ENCODE measurements at places on chromosomes 2 and 18.

DNA sequence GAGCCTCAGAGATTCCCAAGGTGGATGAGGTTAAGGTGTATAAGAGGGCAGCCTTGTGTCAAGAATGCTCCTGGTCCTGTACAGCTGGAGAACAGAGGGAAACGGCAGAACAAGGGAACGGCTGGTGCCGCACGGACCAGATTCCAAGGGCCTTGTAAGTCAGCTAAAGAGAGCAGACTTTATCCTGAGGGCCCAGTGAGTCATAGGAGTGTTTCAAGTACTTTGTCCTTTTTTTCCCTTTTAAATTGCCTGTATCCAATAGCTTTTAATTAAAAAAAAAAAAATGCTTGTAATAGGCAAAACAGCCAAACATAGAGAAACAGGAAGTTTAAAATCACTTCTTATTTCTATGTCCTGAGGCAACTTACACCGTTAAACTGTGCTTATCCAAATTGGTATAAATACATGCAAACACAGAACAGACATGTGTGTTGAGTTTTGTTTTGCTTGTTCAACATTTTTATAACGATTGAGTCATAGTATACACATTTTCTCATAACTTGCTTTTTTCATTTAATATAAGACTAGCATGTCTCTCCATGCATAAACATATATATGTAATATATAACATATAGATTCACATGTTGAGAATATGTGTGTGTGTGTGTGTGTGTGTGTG, 42.1 kb upstream of the EVA1A start:
- DNase-seq = no peak

DNA sequence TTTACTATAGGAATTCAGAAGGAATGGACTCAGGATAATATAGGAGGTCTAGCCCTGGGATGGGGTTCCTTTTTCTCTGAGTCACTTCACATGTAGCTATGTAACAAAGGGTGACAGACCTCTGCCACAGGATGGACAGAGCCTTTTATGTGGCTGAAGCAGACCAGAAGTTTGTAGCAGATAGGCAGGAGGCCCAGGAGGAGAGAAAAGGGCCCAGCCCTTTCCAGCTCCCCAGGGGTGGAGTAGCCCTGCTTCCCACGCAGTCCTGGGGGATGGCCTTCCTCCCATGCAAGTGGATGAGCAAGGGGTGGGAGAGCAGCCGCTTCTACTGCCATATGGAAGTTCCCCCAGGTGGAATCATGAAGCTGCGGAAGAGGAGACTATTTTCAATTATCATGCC, 40.3 kb downstream of the ARMC9 start:
- no peak for DNase-seq

DNA sequence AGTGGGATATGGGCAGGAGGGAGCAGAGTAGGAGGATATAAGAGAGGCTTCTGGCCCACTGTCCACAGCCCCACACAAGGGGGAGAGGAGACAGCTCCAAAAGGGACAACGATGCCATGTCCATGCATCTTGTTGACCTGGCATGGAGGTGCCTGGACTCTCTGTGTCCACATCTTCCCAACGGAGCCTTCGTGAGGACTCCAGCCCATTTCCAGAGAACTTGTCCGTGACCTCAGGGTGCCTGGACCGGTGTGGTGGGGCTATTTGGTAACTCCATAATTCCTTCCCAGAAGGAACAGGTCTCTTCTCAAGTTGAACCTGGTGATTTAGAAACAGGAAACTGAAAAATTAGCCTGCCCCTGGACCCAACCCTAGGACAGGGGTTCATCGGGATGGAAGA, 133.9 kb downstream of the CYP26B1 start:
- no peak for DNase-seq

DNA sequence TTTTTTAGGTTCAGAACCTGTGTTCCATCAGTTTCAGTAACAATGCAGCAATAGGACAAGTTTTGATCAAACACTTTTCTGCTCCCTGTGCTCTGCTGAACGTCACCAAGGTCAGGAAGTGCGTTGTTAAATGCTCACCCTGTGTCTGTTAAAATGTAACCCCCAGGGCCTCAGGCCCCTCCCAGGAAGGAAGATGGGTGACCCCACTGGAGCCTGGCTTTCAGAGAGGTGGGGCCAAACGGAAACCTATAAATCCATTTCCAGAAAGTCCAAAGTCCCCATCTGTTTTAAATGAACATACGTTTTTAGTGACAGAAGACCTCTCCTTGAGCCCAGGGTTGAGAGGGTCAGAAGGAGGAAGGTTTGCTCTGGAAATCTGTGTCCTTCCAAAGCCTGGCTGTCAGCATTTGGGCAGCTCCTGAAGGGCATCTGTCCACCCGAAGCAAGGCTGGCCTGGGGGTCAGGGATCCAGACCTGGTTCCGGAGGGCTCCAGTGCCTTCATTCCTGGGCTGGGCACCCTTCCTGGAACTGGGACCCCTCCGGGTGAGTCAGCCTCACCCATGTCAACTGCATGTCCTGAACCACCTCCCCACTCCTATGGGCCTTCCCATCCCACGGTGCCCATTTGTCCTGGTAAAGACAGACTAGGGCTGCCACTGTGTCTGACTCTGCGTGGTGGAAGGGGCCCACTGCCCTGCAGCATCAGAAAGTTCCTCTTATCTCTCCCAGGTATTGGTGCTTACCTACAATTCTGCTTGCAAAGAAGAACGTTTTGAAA, 117.4 kb upstream of the COPS8 start:
- no peak for DNase-seq

DNA sequence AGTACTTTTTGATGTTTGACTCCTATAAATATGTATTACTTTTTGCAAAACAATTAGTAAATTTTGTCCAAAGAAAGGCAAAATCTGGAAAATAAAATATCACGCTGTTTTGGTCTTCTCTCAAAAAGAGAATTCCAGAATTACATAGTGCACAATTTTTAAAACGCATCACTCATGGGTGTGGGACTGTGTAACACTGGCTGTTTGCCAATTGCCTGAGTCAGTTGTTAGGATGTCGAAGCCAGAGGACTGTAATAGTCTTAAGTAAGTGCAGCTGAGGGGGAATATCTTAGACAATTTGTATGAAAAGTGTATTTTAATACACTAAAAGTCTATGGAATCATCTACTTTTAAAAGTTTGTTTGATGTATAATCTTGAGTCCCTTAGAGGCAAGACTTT, 24.1 kb upstream of the EPHA4 start:
- DNase-seq = no peak

GRCh38 chr2:210503001-210503623, 26.6 kb upstream of the LANCL1 start:
- DNase-seq = no peak

DNA sequence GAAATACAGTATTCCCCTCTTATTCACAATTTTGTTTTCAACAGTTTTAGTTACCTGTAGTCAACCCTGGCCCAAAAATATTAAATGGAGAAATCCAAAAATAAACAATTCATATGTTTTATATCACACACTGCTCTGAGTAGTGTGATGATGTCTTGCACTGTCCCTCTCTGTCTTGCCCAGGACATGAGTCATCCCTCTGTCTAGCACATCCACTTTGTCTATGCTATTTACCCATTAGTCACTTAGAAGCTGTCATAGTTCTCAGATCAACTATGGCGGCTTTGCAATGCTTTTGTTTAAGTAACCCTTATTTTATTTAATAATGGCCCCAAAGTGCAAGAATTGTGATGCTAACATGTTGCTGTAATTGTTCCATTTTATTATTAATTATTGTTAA, 380.6 kb upstream of the REG3G start:
- DNase-seq = no peak

- no peak for DNase-seq
Measured at GRCh38 chr2:150319658-150320555, 167.6 kb downstream of the RND3 start.

GRCh38 chr2:230908595-230909191, 16.3 kb downstream of the GPR55 start:
- no peak for DNase-seq

DNA sequence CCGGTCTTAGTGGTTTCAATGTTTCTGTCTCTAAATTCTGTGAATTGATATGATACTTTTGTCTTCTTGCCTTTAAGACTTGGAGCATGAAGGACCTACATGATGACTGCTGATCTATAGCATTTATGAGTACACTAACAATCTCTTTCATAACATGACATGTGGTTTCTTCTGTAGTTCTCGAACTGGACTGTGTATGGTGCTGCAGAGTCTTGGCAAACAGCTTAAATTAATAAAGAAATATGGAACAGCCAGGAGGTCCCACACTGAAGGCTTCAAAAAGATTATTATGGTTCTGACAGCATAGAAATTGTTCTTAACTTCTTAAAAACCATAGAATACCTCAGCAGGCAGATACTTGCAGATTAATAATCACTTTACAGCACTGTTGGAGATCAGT, 145.0 kb downstream of the DCC start:
- no peak for DNase-seq

DNA sequence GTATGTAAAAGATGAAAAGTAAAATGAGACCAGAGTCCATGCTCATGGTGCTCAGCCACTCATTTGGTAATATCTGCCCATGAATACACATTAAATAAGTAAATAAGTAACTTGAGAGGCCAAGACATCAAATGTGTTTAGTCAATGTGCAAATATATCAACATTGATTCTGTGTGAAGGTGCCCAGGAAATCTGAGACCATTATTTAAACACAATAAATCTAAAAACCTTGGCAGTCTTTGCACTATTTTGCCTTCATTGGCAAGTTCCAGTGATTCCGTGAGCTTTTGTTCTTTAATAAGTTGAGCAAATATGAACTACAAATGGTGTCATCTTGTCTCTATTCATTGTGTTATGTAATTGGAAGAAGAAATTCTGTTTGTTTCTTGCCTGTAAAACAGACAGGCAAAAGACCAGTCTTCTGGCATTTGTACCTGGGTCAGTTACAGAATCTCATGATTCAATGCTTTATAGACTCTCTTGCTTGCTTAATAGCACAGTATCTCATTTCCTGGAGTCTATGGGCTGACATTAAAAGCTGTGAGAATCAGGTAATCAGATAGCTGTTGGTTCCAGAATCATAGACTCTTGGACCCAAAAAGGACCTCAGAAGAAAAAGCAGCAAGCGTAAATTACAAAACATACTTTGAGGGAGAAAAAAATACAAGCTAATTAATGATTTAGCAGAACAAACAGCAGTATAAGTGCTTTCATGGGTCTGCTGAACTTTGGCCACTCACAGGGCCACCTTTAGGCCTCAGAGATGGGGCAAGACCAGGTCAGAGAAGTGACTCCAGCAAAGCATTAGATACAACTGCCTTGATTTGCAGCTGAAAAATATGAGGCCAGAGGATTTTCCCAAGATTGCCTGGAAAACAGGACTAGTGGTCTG, 20.0 kb upstream of the SERPINB3 start:
- DNase-seq = no peak

DNA sequence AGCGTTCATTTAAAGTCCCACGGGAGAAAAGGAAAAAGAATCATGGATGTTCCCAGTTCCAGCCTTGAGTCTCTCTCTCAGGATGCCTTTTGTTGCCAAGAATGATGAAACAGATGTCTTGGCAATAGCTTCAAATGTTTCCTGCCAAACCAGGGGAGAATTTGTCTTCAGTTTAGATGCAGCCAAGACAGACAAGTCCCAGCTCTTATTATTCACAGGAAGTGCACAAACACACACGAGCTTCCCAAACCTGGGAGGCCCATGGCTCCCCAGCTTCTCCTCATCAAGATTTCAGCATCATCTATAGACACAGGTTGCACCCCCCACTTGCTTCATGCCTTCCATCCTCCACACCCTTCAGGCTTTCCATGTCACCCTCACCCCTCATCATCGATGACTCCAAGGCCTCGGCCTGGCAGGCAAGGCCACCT, 45.9 kb downstream of the HS1BP3 start:
- no peak for DNase-seq

DNA sequence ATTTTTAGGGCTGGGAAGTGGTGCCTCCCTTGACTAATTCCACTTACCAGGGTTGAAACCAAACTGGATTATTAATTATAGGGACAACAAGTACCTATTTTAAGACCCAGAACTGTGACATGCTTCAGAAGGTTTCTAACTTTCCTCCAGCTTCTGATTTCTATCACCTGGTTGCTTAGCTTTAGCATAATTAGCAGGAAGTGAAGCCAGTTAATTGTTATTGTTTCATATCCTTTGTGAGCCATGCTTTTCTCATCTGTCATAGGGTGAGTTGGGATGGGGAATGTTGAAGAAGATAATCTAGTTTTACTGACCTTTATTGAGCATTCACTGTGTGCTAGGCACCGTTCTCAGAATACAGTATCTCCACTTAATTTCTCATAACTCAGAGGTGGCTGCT, 3.2 kb downstream of the YPEL5 start:
- no peak for DNase-seq

DNA sequence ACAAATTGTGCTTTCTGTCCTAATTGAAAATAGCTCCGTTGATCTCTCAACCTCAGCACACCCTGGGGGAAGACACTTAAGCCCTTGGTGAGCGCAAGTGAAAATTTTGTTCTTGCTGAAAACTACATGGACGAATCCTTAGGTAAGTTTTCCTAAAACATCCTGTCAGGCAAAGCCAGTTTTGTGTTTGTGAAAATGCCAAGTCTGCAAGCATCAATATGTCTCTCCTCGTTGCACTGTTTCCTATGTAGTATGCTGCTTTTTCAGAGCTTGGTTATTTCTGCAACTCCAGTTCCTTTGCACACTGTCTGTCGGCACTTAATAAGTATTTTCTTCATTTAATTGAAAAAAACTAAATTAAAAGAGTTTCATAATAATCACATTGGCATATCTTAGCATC, 146.9 kb upstream of the POU3F3 start:
- no peak for DNase-seq

- DNase-seq = no peak
Measured at GRCh38 chr2:237345411-237345810, 68.6 kb downstream of the COL6A3 start.

GRCh38 chr2:68861330-68861729, 9.9 kb downstream of the BMP10 start:
- no peak for DNase-seq

DNA sequence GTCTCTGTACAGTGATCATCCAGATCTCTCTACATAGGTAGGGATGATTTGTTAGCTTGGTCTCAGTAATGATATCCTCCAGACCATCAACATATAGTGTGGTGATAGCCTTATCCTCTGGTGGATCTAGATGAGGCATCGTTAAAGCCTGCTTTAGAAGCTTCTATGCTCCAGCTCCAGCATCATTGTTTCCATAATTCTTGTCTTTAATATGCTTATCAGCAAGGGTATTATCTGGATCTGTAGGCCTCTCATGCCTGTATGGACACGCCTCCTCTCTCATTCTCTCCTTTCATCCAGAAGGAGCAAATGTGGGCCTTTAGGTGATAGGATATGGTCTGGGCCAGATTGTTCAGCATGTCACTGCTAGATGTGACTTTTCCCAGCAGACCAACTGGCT, 234.5 kb upstream of the CHST9 start:
- no peak for DNase-seq

DNA sequence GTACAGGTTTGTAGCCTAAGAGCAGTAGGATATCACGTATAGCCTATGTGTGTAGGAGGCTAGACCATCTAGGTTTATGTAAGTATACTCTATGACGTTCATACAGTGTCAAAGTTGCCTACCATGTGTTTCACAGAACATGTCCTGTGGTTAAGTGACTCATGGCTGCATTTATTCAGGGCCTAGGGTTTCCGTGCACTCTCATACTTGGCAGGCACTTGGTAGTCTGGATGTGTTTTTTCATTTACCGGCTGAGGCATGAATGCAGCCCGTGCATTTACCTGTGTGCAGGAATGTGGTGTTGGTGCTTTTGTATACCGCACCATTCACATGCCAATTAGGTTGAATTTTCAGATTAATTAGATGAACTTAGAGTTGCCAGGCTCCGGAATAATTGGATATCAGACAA, 43.4 kb downstream of the MYL12B start:
- no peak for DNase-seq

GRCh38 chr2:169546756-169547155, 26.9 kb downstream of the FASTKD1 start:
- no peak for DNase-seq

- DNase-seq = no peak
Measured at GRCh38 chr2:47077442-47078117, 77.5 kb downstream of the STPG4 start.
